Stimulated activated CD8-positive, alpha-beta memory T cell treated with anti-CD3 and anti-CD28 coated beads, Interleukin-4, amount 100 ng/mL, for 48 hours (primary cell): ENCODE measurements at places on chromosomes 6 and 20.

GRCh38 chr20:36957875-36958667 is 6.6 kb upstream of the SAMHD1 start:
- DNase-seq, result no peak

GRCh38 chr6:38063973-38064372 is 244.4 kb downstream of the ZFAND3 start:
- DNase-seq, result no peak

- no peak for DNase-seq
Measured at GRCh38 chr20:57615445-57615811, 4.8 kb downstream of the ZBP1 start.

- no peak for DNase-seq
Measured at GRCh38 chr6:105485456-105485855, 82.6 kb upstream of the PREP start.

GRCh38 chr6:13872681-13873080 is 52.1 kb upstream of the RNF182 start:
- no peak for DNase-seq

DNA sequence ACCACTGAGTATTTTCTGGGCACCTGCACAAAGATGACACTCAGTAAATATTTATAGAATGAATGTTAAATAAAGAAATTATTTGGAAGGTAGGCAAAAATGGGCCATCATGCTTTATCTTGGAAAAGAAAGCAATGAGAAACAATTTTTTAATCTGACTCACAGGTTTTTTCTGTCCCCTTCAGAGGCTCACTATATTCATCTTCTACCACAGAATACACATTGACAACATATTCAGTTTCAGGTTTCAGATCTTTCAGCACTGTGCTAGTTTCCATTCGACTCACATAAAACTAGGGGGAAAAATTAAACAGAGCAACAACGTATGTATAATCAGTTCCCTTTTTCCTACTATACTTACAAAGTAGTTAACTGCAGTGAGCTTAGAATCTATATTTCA is 58.3 kb downstream of the COL12A1 start:
- no peak for DNase-seq

GRCh38 chr6:141134723-141135122 is 998.0 kb upstream of the GJE1 start:
- DNase-seq, result no peak

- DNase-seq, result no peak
Measured at GRCh38 chr6:3471286-3471685, 14.4 kb upstream of the SLC22A23 start.

DNA sequence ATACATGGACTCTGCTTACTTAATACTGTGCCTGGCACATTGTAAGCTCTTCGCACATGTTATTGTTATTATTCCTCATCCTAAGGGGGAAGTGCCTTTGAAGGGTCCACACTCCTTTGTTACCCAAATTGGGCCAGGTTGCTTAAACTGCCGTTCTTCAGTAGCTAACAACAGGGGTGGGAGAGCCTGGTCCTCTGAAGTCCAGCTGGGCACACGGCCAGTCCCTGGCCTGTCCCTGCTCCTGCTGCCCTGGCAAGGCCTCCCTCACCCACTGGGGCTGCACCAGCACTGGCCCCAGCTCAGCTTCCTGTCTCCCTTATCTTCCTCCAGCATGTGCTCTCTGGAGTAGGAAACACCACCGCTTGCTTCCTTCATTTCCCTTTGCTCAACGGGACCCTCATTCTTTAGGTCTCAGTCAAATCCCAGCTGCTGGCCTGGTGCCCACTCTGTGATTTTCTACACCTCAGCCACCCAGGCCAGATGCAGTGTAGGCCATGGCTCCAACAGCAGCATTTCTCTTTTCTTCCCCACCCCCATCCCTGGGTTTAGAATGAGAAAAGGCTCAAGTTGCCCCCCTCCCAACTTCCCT is 5.5 kb upstream of the PROCR start:
- no peak for DNase-seq

DNA sequence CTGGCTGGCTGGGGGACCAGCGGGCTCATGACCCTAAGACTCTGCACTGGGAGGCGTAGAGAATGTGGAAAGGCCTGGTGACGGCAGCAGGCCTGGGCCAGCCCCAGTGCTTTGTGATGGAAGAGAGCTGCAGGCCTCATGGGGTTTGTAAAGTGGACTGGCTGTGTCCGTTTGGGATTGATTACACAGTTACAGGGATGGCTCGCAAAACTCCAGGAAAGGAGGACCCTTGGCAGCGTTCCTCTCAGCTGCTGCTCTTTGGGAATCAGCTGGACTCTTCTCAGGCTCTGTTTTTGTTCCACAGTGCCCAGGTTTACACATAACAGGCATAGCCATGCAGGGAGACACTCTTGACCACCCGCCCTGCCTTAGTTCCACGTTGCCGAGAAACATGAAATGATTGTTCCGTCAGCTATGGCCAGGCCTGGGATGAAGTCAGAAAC is 89.0 kb downstream of the SLX4IP start:
- no peak for DNase-seq

DNA sequence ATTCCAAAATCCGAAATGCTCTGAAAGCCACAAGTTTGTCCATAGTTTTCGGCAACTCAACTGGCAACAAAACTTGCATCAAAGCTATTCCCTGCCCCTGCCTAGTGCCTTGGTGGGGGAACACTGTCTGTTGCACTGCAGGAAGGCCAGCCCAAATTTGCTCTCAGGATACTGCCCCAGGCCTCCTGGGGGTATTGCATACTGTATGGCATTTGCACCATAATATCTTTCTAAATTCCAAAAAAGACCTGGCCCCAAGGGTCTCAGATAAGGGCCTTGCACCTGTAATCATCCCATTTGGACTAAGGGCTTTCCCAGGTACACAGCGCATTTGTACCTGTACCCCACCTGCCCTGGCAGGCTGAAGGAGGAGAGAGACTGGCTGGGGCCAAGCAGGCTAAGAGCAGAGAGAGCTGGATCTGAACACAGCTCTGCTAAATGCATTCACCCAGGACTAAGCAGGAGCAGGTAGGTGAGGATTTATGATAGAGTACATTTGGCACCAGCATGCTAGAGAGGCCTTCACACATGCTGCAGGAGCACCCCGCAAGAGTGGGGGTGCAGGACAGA is 4.0 kb upstream of the GRM4 start:
- no peak for DNase-seq

DNA sequence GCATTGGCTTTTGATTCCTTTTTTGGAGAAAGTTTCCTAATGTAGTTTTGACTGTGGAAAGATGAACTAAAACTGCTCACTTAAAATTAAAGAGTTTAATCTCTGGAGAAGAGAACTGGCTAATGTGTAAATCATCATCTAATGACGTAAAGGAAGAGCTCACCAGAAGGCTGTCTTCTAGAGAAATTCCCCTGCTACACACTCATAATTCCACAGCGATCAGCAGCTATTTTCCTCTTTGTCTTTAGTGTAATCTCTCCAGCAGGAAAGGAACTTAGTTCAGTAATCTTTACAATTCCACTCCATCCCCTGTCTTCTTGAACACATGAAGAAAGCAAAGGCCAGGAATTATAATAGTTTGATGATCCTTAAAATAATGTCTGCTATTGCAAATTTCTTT is 15.8 kb downstream of the SPTLC3 start:
- DNase-seq, result no peak

DNA sequence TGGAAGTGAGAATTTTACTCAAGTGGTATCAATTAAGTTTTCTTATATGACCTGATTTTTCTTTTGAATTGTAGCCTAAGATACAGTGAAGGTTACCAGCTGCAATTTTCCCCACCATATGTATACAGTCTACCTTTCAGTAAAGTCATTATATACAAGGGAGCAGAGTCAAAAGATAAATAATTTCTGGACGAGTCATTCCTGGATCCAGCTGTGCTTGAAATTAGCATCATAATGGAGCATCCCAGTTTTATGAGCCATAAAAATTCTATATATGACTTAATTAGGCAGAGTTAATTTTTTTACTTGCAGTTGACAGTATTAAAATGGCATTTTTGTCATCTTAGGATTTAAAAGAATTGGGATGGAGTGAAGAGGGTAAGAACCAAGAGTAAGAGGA is 1008.4 kb downstream of the PHF3 start:
- no peak for DNase-seq

GRCh38 chr6:19662911-19663310 is 174.3 kb upstream of the ID4 start:
- no peak for DNase-seq

- DNase-seq, result no peak
Measured at GRCh38 chr20:22402550-22402949, 181.8 kb downstream of the FOXA2 start.

DNA sequence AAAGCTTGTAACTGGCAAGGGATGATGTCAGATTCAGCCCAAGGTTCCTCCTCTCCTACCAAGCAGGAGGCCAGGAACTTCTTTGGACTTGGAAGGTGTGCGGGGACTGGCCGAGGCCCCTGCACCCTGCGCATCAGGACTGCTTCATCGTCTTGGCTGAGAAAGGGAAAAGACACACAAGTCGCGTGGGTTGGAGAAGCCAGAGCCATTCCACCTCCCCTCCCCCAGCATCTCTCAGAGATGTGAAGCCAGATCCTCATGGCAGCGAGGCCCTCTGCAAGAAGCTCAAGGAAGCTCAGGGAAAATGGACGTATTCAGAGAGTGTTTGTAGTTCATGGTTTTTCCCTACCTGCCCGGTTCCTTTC is 14.4 kb downstream of the TNFAIP3 start:
- DNase-seq, result no peak

DNA sequence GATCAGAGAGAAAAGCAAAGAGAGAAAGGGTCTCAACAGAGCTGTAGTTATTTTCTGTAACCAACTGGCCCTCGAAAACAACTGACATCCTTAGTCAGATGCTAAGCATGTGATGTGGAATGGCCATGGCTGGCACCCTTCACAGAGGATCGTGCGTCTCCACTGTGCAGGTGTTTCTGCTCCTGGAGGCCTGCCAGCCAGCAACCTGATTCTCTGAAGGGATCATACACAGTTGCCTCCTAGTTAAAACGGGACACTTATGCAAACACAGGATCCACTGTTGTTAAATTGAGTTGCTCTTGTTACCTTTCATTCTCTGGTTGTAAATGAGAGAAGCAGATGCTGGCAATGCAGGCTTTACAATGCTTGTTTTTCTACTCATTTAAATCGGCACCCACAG is 148.5 kb downstream of the HDGFL1 start:
- DNase-seq, result no peak

DNA sequence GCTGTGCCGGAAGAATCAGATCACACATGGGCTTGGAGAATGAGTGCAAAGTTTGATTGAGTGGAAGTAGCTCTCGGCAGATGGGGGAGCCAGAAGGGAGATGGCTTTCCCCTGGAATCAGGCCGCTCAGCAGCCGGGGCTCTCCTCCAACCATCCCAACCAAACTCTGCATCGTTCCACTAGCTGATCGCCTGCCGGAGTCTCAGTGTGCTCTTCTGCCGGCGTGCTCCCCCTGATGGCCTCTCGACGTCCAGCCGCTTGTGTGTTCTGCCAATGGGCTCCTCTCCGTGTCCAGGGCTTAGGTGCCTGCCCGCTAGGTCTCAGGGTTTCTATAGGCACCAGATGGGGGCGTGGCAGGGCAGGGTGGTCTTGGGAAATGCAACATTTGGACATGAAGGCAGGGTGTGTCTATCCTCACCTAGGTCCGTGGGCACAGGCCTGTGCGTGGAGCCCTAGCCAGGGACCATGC is 4.9 kb upstream of the BIRC7 start:
- DNase-seq, result no peak

GRCh38 chr6:24718449-24719124 is 367 bp downstream of the C6orf62 start:
- no peak for DNase-seq

GRCh38 chr6:37134036-37134395 is 35.9 kb upstream of the PIM1 start:
- no peak for DNase-seq
